Psoas muscle (tissue), 8 donors: ENCODE measurements at places on chromosomes 6 and 20. TPM values are rescaled to one million over a fixed set of nuclear protein-coding genes. Genes with fewer than 3 reads are reported as not detected.

The TSBP1 gene
- total RNA-seq: not detected

The SYS1 gene
- 29.6 TPM for total RNA-seq

The SLC4A11 gene
- 0.64 TPM for total RNA-seq

The RAET1E gene
- total RNA-seq: 3.1 TPM

The SLA2 gene
- total RNA-seq: 0.12 TPM

The PPP1R14C gene
- 62.8 TPM for total RNA-seq

The PPDPF gene
- total RNA-seq: 156 TPM

The PI16 gene
- total RNA-seq: 3.8 TPM

The CRIP3 gene
- not detected for total RNA-seq

The SLC22A7 gene
- not detected for total RNA-seq

The GLP1R gene
- total RNA-seq: not detected

The SLC22A16 gene
- not detected for total RNA-seq

The CNKSR3 gene
- total RNA-seq: 4.7 TPM

The NDUFAF4 gene
- 64.0 TPM for total RNA-seq

The MAP7 gene
- 0.77 TPM for total RNA-seq

The LGSN gene
- total RNA-seq: not detected

The TCF19 gene
- total RNA-seq: 2.2 TPM

The HIVEP1 gene
- total RNA-seq: 10.3 TPM

The EPPIN gene
- total RNA-seq: not detected

The TFAP2B gene
- not detected for total RNA-seq

The CD93 gene
- 33.6 TPM for total RNA-seq

The NKX2-2 gene
- total RNA-seq: not detected
